Fibroblast of the conjunctiva (primary cell): ENCODE measurements at places on chromosomes 2 and 18.

- no peak for DNase-seq
These were observed 61.9 kb downstream of the GREB1L start for GRCh38 chr18:21303895-21304294.

DNA sequence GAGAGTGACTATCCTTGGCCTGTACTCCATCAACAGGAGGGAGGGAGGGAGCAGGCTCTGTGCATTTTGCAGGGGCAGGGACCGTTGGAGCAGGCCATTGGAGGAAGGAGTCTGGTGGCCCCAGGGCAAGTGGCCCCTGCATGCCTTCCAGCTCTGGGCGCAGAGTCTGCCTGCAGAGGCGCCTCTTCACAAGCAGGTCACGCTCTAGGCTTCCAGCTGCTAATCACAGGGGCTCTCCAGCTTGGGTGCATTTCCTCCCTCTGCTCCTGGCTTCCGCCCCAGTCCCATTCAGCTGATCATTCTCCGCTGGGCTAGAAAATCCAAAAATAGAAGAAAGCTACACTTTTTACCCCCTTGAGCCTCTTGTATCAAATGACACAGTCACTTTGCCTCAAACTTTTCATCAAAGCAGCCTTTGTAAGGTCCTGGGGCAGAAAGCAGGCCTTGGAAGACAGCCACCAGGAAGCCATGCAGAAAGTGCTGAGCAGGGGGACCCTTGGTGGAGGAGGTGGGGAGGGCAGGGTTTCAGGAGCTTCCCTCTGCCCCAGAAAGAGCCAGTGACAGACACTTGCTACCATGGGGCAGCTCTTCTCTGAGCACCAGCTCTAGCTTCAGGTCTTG, 11.3 kb downstream of the TMEM247 start:
- no peak for DNase-seq

DNA sequence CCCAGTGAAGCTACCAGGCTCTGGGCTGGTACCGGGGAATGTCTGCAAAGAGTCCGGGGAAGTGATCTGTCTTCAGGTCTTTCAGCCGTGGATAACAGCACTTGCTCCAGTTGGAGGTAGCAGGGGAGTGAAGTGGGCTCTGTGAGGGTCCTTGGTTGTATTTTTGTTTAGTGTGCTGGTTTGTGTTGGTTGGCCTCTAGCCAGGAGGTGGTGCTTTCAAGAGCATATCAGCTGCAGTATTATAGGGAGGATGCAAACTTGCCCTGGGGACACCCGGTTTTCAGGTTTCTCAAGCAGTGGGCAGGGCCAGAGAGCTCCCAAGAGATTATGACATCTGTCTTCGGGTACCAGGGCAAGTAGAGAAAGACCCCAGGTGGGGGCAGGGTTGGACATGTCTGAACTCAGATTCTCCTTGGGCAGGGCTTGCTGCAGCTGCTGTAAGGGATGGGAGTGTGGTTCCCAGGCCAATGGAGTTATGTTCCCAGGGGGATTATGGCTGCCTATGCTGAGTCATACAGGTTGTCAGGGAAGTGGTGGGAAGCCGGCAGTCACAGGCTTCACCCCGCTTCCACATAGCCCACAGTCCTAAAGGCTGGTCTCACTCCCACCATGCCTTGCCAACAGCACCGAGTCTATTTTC, 34.4 kb downstream of the ACAA2 start:
- DNase-seq: no peak

DNA sequence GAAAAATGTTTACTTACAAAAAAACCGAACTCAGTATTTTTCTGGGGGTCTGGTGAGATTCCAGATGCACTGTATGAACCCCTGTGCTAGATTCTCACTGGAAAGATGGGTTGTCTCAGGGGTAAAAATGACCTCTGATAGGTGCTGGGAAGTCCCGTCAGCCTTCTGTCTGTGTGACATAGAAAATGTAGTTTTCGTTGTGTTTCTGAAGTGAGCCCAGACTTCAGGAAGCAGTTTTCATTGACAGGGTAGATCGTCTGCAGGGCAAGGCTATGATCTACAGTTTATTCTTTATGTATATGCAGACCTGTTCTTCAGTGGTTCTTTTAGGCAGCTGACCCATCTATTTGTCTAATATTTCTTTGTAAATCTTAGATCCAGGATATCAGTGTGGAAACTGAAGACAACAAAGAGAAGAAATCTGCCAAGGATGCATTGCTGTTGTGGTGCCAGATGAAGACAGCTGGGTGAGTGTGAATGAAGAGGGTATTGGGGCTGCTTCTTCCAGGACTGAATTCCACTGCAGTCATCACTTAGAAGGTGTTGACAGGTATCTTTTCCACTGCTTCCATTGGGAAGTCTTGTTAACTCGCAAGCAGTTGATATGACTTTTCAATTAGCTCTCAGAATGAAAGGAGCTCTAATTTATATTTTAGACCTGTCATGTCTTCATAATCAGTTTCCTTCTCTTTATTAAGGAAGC, 107.5 kb upstream of the EML6 start:
- no peak for DNase-seq

DNA sequence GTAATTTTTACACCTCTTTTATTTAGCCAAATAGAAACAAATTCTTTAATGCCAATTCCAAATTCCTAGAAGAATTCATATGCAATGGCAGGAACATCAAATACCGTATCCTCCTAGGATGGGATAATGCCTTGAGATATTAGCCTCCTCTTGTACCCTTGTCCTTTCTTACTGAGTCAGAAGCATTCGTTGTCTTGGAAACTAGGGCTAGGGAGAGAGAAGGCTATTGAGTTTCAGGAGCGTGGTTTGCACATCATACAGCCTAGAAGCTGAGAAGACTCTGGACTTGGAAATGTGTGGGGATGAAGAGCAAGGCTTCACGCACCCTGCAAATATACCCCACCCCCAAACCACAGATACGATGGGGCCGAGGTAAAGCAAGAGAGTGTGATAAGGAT, 300.7 kb downstream of the SP3 start:
- DNase-seq: no peak

GRCh38 chr2:232336241-232336736, 42.3 kb upstream of the ALPP start:
- no peak for DNase-seq

- DNase-seq: no peak
These were observed 47.5 kb downstream of the PTPN2 start for GRCh38 chr18:12836551-12836950.

DNA sequence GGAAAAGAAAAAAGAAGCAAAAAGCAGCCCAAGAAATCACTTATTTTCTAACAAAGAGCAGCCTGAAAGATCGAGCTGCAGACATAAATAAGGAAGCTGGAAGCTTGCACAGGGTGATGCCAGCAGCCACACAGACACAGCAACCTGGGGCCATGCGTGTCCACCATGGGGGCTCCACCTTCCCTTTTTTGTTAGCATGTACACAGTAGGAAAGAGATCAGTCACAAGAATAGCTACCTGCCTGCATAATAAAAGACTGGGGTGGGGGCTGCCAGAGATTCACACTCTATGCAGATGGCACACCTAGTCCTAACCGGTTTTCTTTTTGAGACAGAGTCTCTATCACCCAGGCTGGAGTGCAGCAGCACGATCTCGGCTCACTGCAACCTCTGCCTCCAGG, 2.9 kb upstream of the CNOT11 start:
- no peak for DNase-seq

- DNase-seq: no peak
These were observed 173.7 kb upstream of the ATP5MC3 start for GRCh38 chr2:175355246-175355645.

DNA sequence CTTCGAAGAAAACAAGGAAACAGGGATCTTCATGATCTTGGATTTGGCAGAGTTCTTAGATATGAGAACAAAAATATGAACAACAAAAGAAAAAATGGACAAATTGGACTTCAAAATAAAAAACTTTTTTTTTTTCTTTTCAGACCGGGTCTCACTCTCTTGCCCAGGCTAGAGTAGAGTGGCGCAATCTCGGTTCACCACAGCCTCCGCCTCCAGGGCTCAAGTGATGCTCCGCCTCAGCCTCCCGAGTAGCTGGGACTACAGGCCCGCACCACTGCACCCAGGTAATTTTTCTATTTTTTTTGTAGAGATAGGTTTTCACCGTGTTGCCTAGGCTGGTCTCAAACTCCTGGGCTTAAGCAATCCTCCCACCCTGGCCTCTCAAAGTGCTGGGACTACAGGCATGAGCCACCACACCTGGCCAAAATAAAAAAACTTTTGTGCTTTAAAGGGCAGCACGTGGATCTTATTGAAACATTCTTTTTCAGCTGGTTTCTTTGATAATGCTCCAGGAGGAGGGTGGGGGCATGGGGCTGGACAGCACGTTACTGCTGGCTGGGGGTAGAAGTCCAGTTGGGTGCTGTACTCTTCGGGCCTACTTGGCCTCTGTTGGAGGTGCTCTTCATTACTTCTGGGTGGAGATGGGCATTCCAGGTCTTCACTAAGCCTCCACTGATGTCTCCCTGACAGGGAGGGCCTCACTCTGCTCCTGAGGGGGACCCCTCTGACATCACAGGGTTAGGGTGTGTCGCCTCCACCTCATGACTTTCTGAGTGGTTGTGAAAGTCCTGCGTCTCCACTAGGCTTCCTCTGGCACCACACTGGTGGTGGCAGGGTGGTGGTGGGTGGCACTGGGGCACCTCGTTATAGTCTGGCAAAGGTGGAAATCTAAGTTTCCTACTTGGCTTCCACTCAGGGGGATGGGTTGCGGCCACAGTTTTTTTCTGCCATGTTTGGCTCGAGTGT, 150.5 kb upstream of the XPO1 start:
- DNase-seq: no peak
